Karpas-422 (cell line): ENCODE measurements at places on chromosomes 2 and 18. TPM values are rescaled to one million over a fixed set of nuclear protein-coding genes. Genes with fewer than 3 reads are reported as not detected.
A peak's percentile ranks its signal among the peaks of the same experiment; 100 is the strongest.

- no peak overlapping the region for H3K4me3 ChIP-seq
- no peaks in the 10 kb centered on the region for H3K36me3 ChIP-seq
- no peak for DNase-seq
- no peaks in the 10 kb centered on the region for H3K4me1 ChIP-seq
Observed at GRCh38 chr2:238615187-238615586, 188.5 kb downstream of the ASB1 start.

DNA sequence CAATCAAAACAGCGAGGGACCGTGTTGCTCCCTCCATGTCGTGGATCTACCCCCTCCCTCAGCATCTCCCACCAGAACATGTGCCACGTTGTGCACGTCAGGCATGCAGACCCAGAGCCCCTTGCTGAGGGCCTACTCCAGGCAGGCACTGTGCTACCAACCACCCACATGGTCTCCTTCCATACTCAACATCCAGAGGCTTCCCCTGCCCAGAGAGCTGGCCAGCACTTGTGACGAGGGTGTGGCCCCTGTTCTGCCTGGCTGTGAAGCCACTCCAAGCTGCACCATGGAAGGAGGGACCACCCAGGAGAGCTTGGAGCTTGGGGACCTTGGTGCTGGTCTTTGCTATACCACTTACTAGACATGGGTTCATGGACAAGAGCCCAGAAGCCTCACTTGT lies 40.5 kb downstream of the REEP1 start:
- no peak overlapping the region for H3K27ac ChIP-seq

Gene GRB14
- not detected in 2 replicates for total RNA-seq

Gene PLEK
- 224 and 232 TPM in 2 replicates for total RNA-seq

GRCh38 chr2:65974067-65974723 lies 460.7 kb upstream of the MEIS1 start:
- no peaks in the 10 kb centered on the region for H3K4me1 ChIP-seq
- H3K36me3 ChIP-seq = no peaks in the 10 kb centered on the region
- H3K27me3 ChIP-seq = peaks cover 5% of the 10 kb centered on the region; the same call in 1 of the 2 replicates
- no peak overlapping the region for H3K27ac ChIP-seq
- H3K4me3 ChIP-seq = no peak overlapping the region
- DNase-seq = peak; percentile 67

GRCh38 chr18:42920621-42921020 lies 194.9 kb downstream of the RIT2 start:
- H3K27me3 ChIP-seq = no peaks in the 10 kb centered on the region
- DNase-seq = no peak
- no peak overlapping the region for H3K27ac ChIP-seq
- no peak overlapping the region for H3K4me3 ChIP-seq

Gene DGKD
- 10.2 and 11.5 TPM in 2 replicates for total RNA-seq

Gene PRKRA
- 90.5 and 117 TPM in 2 replicates for total RNA-seq

DNA sequence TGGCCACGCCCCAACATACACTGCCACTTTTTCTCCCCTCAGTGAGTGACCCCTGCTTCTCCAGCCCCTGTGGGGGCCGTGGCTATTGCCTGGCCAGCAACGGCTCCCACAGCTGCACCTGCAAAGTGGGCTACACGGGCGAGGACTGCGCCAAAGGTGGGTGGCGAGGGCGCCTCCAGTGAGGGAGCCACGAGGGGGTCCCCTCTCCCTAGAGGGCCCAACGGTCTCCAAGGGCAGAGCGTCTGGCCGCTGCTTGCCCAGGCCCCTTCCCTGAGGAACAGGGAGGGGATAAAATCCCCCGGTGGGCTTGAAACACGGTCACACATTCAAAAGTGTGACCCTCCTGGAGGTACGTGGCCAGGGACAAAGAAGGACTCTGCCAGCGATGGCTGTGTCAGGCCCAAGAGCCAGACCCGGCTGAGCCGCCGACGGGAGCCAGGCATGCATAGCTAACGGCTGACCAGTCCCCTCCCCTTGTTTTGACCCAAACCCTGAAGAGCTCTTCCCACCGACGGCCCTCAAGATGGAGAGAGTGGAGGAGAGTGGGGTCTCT lies 37.2 kb downstream of the MTERF4 start:
- no peak overlapping the region for H3K4me3 ChIP-seq
- H3K4me1 ChIP-seq = peaks cover 2% of the 10 kb centered on the region; the same call in 1 of the 2 replicates
- H3K36me3 ChIP-seq = no peaks in the 10 kb centered on the region
- H3K27me3 ChIP-seq = no peaks in the 10 kb centered on the region
- no peak for DNase-seq
- no peak overlapping the region for H3K27ac ChIP-seq

DNA sequence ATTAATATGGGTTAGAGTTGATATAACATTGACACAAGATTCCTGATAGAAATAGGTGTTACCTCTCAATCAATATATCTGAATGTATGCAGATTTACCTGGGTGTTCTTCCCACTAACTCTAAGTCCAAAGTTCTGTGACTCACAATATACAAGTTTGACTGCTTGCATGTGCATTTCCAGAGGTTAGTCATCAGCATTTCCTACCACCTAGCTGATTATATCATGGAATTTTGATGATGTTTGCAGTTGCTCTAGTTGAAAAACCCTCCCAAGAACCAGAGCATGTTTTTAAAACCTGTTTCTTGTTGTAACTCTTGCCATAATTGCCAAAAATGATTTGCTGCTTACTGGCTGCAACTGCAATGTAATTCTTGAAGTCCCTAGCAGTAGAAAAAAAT lies 15.0 kb upstream of the DSG1 start:
- no peaks in the 10 kb centered on the region for H3K27me3 ChIP-seq
- no peaks in the 10 kb centered on the region for H3K36me3 ChIP-seq
- H3K4me3 ChIP-seq = no peak overlapping the region

DNA sequence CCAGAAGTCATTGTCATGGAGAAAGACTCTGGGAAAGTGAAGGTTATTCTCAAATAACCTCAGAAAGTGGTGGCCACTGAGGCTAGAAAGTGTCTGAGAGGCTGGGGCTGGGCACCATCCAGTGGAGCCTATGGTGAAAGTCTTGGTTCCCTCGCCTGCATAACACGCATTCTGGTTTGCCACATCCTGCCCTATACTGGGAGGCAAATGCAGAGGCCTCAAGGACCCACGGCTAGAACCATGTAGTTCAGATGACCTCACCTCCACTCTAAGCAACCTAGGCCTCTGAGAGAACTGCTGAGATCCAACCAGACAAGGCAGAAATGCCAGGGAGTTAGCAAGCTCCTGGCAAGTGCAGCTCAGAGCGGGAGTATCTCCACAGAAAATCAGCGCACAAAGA lies 5.1 kb downstream of the ITGB6 start:
- H3K27ac ChIP-seq = no peak overlapping the region
- DNase-seq = no peak
- no peaks in the 10 kb centered on the region for H3K27me3 ChIP-seq
- no peaks in the 10 kb centered on the region for H3K4me1 ChIP-seq
- H3K36me3 ChIP-seq = no peaks in the 10 kb centered on the region

DNA sequence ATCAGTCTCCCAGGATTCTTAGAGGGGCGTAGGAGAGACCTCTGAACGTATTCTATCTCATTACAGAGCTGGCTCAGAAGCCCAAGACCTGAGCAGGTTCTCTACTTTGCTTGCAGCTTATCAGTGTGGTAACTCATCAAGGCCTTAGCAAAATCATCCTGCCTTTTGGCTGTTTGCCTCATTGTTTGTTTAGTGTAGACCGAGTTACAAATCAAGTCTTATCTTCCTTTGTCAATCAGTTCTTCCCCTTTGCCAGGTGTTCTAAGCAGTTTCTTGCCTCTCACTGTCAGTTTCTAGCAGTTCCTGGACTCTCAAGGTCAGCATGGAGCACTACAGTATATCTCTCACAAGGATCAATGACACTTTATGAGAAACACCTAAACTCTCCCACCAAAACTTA lies 30.9 kb upstream of the NAB1 start:
- no peak for DNase-seq
- H3K36me3 ChIP-seq = no peaks in the 10 kb centered on the region
- H3K27me3 ChIP-seq = no peaks in the 10 kb centered on the region
- H3K27ac ChIP-seq = no peak overlapping the region
- H3K4me1 ChIP-seq = no peaks in the 10 kb centered on the region
- H3K4me3 ChIP-seq = no peak overlapping the region

DNA sequence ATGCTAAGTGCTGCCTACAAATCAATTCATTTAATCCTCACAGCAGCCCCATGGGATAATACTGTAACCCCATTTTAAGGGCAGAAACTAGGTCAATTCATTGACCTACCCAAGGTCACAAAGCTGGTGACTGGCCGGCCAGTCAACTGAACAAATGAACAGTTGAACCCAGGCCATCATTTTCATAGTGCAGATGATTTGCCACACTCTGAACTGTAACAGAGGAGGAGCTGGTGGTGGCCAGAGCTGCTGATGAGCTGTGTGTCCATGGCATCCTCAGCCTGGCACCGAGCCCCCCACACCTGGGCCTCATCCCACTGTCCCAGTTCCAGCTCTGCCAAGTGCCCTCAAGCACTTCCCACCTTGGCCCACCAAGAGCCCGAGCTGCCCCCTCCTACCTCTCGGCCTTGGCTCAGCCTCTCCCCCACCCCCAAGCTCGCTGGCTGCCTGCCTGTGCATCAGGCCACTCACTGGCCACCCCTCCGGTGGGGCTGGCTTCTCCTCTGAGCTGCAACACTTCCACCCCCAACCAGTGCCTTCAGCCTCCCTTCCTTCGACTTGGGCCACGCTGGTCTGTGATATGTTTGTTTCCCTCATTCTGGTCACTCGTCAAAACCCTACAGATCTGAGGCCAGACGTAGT lies 58.4 kb downstream of the ATOH8 start:
- no peak overlapping the region for H3K4me3 ChIP-seq
- DNase-seq = no peak
- peaks cover 4% of the 10 kb centered on the region; the same call in 1 of the 2 replicates for H3K4me1 ChIP-seq
- H3K36me3 ChIP-seq = no peaks in the 10 kb centered on the region
- no peaks in the 10 kb centered on the region for H3K27me3 ChIP-seq

Gene CHST9
- total RNA-seq = not detected in 2 replicates

DNA sequence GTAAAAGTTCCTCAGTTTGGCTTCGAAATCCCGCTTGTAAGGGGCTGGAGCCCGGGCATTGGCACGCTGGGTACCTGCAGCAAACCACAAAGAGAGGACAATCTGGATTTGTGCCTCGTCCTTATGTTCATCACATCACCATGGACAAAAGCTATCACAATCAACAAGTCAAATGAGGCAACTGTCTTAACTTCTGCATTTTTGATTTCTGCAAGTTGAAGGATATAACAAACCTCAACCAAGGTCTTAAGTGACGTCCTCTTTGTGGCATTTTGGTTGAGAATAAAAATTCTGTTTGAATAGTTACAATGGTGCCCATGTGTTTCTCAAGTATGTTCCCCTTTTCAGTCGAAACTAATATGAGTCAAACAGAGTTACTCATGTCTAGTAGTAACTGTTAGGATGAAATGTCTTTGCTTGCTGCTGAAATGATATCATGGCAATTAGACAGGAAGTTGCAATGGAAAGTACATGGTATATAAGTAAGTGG lies 70.8 kb upstream of the STK17B start:
- H3K27me3 ChIP-seq = no peaks in the 10 kb centered on the region
- H3K4me1 ChIP-seq = peaks cover 44% of the 10 kb centered on the region
- DNase-seq = peak; percentile 86
- H3K27ac ChIP-seq = peak overlapping the region; percentile 97
- H3K36me3 ChIP-seq = no peaks in the 10 kb centered on the region

- H3K27ac ChIP-seq = no peak overlapping the region
- no peaks in the 10 kb centered on the region for H3K4me1 ChIP-seq
- no peak for DNase-seq
- no peaks in the 10 kb centered on the region for H3K36me3 ChIP-seq
- no peak overlapping the region for H3K4me3 ChIP-seq
Observed at GRCh38 chr18:3340015-3340681, 78.2 kb downstream of the MYL12B start.

Gene OSGEPL1
- 1.4 and 11.0 TPM in 2 replicates for total RNA-seq

Gene FIGN
- not detected in 2 replicates for total RNA-seq

Gene VWA3B
- not detected in 2 replicates for total RNA-seq

GRCh38 chr18:46322941-46323340 lies 218.8 kb downstream of the HAUS1 start:
- peaks cover 5% of the 10 kb centered on the region for H3K4me1 ChIP-seq
- no peaks in the 10 kb centered on the region for H3K36me3 ChIP-seq
- DNase-seq = no peak
- no peak overlapping the region for H3K27ac ChIP-seq
- no peak overlapping the region for H3K4me3 ChIP-seq

DNA sequence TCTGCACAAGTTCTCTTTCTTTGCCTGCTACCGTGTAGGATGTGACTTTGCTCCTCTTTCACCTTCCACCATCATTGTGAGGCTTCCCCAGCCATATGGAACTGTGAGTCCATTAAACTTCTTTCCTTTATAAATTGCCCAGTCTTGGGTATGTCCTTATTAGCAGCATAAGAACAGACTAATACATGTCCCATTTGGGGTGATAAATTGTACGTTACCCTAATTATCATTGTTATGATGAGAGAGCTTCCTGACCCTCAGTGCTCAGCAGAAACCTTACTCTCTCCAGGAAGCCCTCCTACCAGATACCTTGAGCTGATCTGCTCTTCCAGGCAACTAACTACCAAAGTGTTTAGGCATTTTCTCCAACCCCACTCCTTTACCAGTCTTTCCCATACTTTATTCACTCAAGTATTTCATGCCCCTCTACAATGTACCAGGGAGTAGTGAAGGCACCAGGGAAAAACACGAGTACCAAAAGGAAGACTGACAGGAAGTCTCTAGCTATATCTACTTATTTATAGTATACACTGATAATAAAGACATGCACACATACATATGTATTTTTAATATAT lies 196.2 kb downstream of the MYCN start:
- H3K36me3 ChIP-seq = no peaks in the 10 kb centered on the region
- no peaks in the 10 kb centered on the region for H3K27me3 ChIP-seq
- H3K4me3 ChIP-seq = no peak overlapping the region
- no peak for DNase-seq

DNA sequence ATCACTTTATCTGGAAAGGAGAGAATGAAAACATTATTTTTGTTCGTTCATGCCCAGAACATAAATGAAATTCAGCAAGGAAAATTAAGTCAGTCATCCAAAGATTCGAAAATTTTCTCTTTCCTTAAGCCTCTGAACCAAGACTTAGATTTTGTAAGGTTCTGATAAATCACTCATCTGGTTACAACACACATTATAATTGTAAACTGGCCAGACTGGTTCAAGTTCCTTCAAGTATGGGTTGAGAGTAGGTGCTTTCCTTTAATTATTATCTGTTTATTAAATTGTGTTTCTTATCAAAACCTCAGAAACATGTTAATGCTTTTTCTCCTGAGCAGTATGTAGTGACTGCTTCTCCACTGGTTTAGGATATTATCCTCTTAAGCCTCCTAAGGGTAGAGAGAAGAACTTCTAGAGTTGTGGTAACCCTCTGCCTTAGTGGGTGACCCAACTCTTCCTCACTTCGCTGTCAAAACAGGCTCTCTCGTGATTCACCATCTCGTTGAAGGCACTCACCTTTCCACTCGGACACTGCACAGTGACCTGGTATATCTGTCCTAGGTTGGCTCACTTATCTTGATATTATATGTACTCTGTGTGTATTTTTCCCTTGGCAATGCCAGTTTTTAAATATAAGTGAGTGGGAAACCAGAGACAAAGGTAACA lies 325.9 kb downstream of the PAX3 start:
- H3K4me1 ChIP-seq = no peaks in the 10 kb centered on the region
- no peak for DNase-seq
